ENCODE measurements at places on chromosomes 3 and 15.
A peak's percentile ranks its signal among the peaks of the same experiment; 100 is the strongest.

DNA sequence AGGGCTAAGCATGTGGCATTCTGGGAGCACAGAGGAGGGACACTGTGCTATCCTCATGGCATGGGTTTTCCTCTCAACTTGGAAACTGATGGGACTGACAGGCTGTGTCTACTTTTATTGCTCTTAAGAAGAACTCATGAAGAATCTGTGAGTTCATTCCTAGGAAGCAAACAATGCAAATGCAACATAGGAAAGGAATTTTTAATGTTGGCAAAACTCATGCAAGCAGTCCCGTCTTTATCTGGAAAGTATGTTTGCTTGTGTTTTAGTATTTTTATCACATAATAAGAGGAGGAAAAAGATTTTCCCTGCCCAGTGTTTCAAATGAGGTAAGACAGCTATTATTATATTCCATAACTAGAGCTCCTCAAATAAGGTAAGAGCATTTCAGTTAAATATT is 89.7 kb downstream of the TRIM42 start:
- no peak for DNase-seq

- DNase-seq, result peak; percentile 32
These were observed 977 bp downstream of the CDC25A start for GRCh38 chr3:48187301-48187578.

GRCh38 chr3:105365391-105366325 is 1.1 kb upstream of the ALCAM start:
- peak; percentile 65 for DNase-seq

GRCh38 chr15:101528917-101529299 is 39.4 kb upstream of the PCSK6 start:
- no peak for DNase-seq

GRCh38 chr15:63545520-63545919 is 41.1 kb downstream of the USP3 start:
- no peak for DNase-seq

DNA sequence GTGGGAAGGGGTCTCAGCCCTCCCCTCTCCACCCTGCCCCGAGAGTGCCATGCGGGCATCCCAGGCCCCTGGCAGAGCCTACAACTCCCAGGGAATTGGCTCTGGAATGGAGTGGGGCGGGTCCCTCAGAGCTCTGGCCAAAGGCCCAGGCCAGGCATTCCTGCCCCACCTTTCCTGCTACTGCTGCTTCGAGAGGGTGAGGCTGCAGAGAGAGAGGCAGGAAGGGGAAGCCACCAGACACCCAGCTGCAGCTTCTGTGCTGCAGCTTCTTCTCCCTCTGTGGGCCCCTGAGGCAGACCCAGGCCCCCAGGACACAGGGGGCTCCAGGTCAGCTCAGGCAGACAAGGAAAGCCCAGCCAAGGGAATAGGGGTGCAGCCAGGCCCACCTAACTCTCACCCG is 2.7 kb downstream of the ALS2CL start:
- no peak for DNase-seq

DNA sequence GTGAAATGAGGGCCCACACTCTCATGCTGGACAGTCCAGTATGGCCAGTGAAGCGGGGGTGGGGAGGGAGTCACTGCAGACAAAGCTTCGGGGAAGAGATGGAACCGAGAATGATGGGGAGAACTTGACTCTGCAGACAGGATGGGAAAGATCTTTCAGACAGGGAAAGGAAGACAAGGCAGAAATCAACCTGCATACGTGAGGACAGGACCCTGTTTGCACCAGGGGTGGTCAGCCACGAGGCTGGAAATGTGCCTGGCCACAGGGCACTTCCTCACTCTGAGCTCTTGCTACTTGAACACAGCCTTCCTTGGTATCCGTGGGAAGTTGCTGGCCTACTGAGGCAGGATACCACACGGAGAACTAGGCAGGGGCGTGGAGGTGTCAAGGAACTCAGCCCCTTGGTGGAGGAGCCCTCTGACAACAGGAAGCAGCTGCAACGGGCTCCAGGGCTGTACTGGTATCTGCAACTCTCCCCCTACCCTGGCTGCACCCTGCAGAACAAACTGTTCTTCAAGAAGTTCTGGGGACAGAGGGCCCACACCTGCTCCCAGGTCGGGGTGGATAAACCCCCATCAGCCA is 9.3 kb upstream of the SRP14 start:
- DNase-seq, result no peak

DNA sequence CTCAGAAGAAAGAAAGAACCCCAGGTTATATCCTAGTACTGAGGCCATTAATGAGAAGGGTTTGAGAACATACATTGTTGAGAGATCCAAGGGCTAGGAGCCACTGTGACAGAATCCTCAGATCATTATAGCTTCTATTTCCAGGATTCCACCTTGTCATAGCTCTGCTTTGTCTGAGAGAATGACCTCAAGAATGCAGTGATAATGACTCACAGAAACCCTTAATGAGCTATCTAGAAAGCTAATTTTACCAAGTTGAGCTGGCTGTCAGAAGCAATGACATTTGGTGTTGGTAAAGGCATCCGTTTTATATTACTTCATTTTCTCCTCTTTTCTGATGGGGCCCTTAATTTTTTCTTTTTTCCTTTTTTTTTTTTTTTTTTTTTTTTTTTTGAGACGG is 10.9 kb downstream of the TRIP4 start:
- DNase-seq, result no peak

GRCh38 chr3:160012108-160012507 is 23.5 kb downstream of the IL12A start:
- DNase-seq, result no peak

GRCh38 chr3:73868688-73869315 is 244.1 kb upstream of the PDZRN3 start:
- DNase-seq, result peak; percentile 57
